ENCODE measurements at places on chromosomes 7 and 10. TPM values are rescaled to one million over a fixed set of nuclear protein-coding genes. Genes with fewer than 3 reads are reported as not detected.

GRCh38 chr10:12513775-12514673 lies 164.7 kb downstream of the CAMK1D start:
- DNase-seq, result no peak

DNA sequence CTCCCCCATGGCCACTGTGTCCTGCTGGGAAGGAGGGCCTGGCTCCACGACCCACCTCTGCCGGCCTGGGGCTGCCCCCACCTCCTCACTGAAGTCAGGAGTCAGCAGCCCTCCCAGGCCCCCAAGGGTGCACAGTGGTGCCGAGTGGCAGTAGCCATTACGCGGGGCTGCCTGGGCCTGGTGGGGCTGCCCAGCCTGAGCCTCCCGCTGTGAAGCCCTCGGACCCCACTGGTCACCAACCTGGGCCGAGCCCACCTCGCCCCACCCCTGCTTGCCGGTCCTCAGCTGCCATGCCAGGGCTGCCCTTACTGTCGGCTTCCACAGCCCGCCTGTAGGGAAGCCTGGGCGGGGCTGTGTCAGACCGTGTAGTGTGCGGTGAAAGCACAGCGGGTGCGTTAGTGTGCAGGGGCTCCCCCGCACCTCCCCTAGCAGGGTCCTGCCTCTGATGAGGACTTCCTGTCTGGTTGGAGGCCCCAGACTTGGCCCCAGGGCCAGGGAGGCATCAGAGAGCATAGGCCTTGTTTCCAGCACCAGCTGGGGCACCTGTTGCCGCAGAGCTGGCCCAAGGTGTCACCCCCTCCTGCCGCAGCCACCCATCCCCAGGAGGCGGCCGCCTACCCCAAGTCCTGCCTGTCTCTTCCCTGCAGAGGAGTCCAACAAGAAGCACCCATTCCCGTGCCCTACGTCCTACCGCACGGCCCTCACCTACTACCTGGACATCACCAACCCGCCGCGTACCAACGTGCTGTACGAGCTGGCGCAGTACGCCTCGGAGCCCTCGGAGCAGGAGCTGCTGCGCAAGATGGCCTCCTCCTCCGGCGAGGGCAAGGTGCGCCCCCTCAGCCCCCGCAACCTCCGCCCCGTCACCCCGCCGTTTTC lies 10.0 kb downstream of the TMEM120A start:
- no peak for DNase-seq

DNA sequence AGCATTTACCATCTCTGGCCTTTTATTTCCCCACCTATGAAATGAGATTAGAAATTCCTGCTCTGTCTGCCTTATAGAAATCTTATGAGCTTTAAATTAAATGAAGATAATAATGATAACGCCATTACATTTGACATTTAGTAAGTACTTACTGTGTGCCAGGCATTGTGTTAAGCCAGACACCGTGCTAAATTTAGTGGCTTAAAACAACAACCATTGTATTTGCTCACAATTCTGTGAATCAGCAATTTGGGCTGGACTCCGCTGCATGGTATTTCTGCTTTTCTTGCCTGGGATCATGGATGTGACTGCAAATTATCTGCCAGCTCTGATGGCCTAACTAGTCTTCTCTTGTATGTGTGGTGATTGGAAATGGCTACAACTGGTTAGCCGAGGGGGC lies 56.4 kb upstream of the CCDC6 start:
- no peak for DNase-seq

The C10orf95 gene
- polyA plus RNA-seq, result 4.2 TPM

DNA sequence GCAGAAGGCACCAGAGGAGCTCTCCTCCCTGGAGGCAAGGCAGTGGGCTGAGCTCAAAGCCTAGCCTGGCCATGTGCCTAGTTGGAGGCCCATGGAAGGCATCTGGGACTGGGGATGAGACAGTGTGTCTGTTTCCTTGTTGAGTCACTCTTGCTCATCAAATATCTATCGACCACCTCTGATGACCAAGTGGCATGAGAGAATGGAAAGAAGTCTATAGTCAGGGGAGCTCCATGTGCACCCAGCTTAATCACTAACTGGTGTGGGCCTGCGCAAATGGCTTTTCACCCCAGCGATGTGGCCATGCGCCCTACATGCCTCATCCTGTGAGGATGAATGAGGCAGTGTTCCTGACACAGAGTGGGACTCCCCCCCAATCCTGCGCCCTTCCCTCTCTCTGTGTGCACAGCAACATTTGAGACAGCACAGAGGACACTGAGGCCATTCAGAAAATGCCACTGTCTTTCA lies 229.9 kb downstream of the RPS24 start:
- DNase-seq, result no peak

Measured in large intestine (tissue), 12 donors.